HFF-Myc (cell line): ENCODE measurements at places on chromosomes 2 and 18.

GRCh38 chr2:150681120-150681804 lies 193.8 kb upstream of the RND3 start:
- peak; percentile 78 for DNase-seq

DNA sequence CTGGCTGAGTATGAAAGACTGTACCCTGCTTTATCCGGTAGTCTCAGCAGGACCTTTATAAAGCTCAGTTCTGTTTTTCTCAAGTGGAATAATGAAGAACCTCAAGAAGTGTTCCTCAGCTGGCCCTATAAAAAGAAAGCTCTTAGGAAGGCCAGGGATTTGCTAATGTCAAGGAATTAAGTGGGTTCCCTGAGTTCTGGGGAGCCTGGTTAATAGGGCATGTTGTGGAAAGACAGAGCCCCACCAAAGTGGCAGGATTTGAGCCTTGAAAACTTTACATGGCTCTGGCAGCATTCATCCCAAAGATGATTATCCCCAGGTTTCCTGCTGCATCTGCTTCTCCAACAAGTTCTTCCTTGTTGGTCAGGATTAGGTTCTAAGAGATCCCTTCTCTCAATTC lies 6.9 kb upstream of the DYSF start:
- no peak for DNase-seq

DNA sequence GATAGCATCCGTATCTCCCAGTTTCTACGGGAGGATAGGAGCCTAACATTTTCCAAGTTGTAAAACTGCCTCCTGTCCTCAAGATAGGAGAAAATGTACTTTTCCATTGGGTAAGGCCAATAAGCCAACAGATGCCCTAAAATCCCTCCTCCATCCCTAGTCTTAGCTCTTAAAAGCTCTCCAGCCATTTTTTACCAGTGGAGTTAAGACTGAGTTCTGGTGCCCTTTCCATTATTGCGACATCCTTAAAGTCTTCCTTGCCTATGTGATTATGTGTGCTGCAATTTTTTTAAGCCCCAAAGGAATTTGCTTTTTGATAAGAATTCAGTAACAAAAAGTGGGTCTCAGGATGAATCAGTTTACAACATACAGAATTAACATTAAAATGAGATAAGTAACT lies 33.0 kb downstream of the LINC00305 start:
- DNase-seq = no peak

- no peak for DNase-seq
Measured at GRCh38 chr2:54143780-54144179, 28.4 kb downstream of the ACYP2 start.

GRCh38 chr18:42730272-42730671 lies 385.2 kb downstream of the RIT2 start:
- no peak for DNase-seq

DNA sequence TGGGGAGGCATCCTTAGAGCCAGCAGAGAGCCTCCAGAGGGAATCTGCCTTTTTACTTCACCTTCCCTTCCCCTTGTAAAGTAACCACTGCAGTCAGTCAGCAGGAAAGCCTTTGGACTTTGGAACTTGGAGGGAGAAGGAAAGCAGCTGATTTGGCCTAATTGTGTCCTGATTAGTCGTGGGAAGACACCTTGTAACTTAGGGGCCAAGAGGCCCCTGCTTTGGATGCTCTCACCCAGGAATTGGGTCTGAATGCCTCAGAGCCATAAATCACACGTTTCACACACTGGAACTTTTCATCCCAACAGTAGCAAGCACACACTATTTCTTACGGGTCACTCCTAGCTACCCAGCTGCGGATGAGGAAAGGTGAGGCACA lies 81.0 kb upstream of the PPM1B start:
- DNase-seq = no peak

DNA sequence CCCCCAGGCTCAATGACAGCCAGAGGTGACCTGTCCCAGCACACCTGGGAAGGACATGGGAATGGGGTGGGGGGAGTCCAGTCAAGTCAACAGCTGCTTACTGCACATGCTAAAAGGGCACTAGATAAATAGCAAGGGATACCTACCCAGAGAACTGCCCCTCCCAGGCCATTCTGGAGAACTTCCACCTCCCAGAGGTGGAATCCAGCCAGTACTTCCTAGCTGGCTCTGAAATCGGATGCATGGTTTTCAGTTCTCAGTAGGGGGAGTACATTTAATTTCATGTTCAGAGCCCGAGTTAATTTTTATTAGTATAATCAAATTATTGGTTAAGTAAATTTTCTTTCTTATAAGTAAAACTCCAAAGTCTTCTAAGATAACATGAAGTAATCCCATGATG lies 28.9 kb upstream of the ITGA6 start:
- no peak for DNase-seq

DNA sequence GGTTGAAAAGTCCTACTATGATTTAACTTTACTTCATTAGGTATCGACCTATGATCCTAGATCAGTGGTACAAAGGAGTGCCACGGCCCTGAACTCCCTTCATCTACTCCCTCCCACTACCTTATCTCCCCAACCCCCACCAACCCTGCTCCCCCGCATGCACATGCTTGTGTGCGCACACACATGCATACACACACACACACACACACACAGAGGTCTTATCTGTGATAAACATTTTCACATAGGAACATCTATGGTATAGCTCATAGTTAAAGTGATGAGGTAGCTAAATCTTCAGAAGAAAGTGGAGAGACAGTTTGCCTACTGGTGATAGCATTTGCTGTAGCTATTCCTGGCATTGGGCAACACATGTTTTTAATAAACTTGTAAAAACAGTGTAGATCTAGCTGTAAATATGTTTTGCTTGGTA lies 471.3 kb downstream of the ZEB2 start:
- no peak for DNase-seq

- no peak for DNase-seq
Measured at GRCh38 chr18:55608497-55608896, 20.5 kb upstream of the TCF4 start.

DNA sequence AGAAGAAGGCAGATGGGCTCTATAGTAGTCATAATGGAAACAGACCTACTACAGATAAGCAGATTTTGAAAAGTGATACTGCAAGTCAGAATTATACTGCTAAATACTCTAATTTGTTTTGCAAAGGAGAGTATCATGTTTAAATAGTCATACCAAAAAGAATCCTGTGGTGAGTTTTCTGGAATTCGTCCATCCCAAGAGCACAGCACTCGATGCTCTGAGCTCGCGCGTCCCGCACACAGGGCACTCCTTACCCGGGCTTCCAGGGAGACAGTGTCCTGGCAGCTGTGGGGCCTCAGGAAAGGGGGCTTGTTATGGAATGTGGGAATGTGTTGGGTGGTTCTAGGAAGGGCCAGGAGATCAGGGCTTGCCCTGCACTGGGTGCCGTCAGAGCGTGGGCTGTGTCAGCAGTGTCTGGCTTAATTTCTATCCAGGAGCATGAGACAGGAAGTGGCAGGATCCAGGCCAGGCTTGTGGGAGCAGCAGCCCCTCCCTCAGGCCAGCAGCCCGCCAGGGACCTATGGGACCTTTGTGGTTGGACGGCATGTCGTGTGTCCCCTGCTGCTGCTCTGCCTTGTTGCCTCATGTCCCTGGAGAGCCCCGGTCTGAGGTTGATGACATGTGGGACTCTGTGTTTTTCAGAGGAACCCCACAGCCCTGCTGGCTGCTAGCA lies 193.2 kb upstream of the TPO start:
- no peak for DNase-seq

- DNase-seq = no peak
Measured at GRCh38 chr2:173159791-173160463, 84.3 kb downstream of the MAP3K20 start.

- DNase-seq = no peak
Measured at GRCh38 chr2:23637011-23637778, 252.2 kb downstream of the KLHL29 start.

- DNase-seq = no peak
Measured at GRCh38 chr2:176746411-176746810, 466.2 kb upstream of the HNRNPA3 start.

GRCh38 chr2:54556621-54557121 lies 100.5 kb downstream of the SPTBN1 start:
- DNase-seq = no peak

- DNase-seq = no peak
Measured at GRCh38 chr2:44743473-44743872, 198.0 kb upstream of the SIX3 start.

DNA sequence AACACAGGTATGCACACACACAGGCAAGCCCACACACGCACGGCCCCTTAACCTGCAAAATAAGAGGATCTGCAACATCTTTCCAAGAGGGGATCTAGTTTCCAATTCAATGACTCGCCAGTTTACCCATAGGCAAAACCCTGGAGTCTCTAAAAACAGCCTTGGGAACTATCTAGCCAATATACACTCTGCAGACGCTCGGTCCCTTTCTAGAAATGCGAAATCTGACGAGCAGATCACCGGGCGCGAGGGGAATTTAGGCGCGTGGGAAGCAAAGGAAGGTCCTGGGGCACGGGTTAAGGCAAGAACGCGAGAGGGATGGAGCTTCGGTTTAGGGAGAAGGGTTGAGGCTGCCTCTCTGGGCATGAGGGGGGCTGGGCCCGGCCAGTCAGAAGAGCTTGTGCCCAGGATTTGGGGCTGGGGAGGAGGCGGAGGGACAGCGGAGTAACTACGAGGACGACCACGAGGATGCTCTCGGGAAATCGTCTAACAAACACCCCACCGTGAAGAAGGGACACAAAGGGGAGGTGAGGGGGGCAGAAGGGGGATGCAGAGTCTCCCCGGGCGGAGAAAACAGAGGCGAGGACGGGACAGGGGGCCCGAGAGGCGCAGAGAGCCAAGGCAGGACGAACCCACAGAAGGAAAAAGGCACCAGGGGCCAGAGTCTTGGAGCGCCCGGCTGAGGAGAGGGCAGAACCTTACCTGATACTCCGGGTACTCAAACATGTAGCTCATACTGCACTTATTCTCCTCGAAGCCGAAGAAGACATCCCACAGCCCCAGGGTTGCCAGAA lies 542 bp downstream of the PGAP1 start:
- no peak for DNase-seq

DNA sequence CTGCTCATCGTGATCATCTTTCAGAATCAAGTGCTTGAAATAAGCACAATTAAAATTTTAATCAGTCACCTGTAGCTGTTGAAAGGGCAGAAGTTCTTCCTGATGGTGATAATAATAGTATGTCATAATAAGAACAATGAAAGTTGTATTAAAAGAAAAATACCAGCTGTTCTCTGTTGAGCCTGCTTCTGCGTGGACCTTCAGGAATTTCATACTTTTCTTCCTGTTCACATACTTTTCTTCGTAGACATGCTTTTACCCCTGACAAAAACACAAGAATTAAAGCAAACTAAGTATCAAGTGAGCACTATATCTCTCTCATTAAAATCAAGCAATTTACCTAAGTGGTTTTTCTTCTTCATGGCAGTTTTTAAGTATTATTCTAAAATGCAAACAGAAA lies 79.2 kb downstream of the BARD1 start:
- no peak for DNase-seq

DNA sequence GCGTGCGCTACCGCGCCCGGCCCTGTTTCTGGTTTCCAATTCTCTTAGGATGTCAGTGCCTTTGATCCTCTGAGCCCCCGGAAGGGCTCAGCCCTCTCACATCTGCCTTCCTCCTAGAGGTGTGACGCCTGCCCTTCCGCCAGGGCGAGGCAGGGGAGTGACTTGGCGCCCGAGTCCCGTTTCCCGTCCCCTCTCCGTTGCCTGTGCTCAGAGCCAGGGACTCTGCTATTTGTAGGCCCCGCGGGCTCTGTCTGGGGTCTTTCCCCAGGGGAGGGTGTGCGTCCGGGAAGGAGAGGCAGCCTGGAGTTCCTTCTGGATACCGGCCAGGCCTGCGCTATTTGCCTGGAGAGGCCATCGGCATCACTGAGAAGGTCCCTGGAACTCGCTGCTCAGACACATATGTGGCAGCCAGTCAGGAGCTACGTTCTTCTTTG lies 103.7 kb upstream of the TAF1B start:
- DNase-seq = no peak

- DNase-seq = no peak
Measured at GRCh38 chr18:54382733-54383252, 25.1 kb downstream of the C18orf54 start.

DNA sequence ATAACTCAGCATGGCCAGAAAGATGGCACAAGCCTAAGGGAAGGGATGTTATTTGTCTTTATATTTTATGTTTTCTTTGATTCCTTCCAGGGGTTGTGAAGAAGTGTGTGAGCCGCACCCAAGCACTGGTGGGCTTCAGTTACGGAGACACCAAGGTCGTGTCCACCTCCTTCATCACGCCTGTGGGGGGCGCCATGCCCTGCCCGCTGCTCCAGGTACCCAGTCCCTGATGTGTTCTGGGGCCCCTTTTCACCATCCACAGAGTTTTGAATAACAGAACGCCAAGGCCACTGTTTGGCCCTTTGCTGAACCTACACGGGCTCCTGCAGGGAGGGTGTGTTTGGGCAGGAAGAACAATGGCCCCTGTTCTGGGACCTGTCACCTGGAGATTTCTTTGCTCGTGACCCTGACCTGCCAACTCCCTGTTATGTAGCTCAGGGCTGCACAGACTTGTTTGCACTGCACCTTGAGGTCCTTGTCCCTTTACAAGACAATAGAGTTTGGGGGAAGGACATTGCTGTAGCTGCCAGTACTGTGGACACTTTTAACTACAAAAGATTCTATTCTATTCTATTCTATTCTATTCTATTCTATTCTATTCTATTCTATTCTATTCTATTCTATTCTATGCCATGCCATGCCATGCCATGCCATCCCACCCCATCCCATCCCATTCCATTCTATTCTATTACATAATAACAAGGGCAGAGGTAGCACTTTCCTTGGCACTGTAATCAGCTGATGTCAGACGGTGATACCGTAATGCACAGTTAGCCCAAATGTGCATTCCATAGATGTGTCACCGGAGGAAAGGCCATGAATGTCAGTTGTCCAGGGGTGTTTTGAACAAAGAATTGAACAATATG lies 48.2 kb upstream of the CNGA3 start:
- DNase-seq = no peak

DNA sequence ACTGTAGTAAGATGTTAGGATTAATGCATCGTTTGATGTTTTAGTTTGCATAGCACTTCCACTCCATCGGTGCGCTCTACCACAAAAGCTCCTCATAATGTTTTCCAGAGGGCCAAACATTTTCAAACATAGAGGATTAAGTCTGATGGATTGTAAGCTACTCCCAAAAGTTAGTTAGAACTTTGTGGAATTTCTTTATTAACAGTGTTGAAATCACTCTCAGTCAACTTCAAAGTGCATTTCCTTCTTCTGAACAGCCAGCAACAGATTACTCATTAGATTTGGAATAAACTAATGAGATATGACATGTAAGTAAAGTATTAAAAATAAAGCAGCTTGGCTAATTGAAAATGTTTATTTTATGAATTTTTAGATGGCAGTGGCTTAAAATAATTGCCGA lies 30.1 kb upstream of the CTAGE1 start:
- DNase-seq = no peak

DNA sequence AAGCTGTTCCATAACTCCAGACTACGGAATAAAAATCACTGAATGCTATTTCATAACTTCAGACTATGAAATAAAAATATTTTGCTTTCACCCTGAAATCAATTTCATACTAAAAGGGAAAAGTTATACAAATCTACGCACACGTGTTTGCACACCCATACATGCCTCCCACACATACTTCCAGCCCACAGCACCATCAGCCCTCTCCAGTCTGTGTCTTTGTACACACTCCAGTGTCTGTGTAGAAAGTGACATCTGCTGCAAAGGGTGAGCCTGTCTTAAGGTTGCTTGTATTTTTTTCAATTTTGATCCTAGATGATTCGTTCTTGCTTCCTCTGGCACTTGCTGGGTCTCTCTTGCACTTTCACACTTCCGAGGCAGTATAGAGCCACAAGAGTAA lies 53.6 kb downstream of the VIT start:
- DNase-seq = no peak
